Uterine smooth muscle cell (primary cell): ENCODE measurements at places on chromosomes 5 and 9. TPM values are rescaled to one million over a fixed set of nuclear protein-coding genes. Genes with fewer than 3 reads are reported as not detected.

TGFBR1 gene
- 46.1 and 70.0 TPM in 2 replicates for total RNA-seq

SLU7 gene
- total RNA-seq: 62.1 and 106 TPM in 2 replicates

PCDHA9 gene
- 0.11 and 0.12 TPM in 2 replicates for total RNA-seq

IFNA13 gene
- total RNA-seq: not detected in 2 replicates

GARIN3 gene
- total RNA-seq: not detected in 2 replicates

LVRN gene
- 0.12 and 0.33 TPM in 2 replicates for total RNA-seq

PCDHB7 gene
- 0.11 and 0.12 TPM in 2 replicates for total RNA-seq

PDE6A gene
- not detected in 2 replicates for total RNA-seq

FAM169A gene
- 2.6 and 3.2 TPM in 2 replicates for total RNA-seq
